CD4-positive, alpha-beta T cell treated with Interleukin-4 for 4 hours (primary cell): ENCODE measurements at places on chromosomes 13 and 19.

DNA sequence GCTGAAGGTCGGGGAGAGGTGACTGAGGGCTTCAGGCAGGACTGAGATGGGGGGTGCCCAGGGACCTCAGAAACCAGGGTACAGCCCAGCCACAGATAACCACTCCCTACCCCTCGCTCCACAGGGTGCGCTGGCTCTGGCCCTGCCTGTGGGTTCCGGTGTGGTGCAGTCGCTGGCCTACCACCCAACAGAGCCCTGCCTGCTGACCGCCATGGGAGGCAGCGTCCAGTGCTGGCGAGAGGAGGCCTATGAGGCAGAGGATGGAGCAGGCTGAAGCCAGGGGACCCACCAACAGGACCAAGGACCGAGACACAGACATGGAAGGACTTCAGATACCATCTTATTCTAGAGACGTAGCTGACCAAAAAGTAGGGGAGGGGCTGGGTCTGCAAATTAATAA is 6.3 kb downstream of the DHPS start:
- DNase-seq = no peak

DNA sequence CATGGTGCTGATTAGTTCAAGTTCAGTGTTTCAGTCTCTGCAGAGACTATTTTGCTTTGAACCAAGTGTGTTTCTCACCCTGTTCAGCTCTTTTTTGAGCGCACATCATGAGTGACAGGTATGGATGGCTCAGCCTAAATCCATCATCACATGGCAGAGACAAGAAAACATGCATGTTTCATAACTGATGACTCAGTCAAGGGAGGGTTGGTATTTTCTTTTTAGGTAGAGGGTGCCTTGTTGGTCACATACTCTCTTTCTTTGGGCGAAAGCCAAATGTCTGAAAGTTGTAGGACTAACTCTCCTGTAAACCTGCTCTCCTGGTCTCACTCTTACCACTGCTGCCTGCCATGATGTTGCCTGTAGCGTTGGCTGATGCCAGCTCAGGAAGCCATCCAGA is 48.1 kb upstream of the RAP2A start:
- no peak for DNase-seq

DNA sequence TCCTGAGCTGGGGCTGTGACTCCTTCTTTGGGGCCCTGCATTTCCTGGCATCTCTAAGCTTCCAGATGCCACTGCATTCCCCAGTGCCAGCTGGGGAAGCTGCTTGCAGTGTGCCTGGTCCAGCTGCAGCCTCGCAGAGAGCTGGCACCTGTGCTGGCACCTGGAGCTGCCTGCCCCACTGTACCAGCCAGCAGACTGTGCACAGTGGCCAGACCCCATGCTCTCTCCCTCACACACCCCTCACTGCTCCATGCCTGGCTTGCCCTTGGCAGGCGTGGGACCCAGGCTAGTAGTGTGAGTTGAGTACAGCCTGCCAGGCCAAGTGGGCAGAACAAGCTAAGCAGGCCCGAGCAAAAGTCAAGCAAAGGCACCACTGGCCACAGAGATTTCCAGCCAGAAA is 327.5 kb downstream of the NDFIP2 start:
- no peak for DNase-seq

DNA sequence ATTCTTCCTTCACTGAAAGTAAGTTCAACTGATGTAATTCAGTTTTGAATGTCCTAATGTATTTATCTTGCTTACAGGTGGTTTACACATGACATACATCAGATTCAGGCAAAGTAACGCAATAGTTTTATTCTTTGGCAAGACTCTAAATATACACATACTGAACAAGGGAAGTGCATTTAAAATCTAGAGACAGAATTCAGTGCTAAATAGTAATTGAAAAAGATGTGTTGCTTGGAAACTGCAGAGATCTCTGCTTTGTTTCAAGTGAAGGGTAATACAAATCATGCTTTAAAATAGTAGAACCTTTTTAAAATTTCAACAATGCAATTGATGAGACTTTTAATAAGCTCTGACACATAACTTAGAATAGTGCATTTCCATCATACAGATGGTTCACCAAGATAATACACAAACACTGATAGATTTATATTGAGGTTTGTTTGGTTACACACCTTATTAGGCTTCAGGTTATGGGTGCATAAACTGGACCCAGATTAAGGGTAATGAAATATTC is 581.0 kb upstream of the MIR17HG start:
- DNase-seq = no peak
